Kidney glomerular epithelial cell (primary cell): ENCODE measurements at places on chromosomes 5 and 9.

DNA sequence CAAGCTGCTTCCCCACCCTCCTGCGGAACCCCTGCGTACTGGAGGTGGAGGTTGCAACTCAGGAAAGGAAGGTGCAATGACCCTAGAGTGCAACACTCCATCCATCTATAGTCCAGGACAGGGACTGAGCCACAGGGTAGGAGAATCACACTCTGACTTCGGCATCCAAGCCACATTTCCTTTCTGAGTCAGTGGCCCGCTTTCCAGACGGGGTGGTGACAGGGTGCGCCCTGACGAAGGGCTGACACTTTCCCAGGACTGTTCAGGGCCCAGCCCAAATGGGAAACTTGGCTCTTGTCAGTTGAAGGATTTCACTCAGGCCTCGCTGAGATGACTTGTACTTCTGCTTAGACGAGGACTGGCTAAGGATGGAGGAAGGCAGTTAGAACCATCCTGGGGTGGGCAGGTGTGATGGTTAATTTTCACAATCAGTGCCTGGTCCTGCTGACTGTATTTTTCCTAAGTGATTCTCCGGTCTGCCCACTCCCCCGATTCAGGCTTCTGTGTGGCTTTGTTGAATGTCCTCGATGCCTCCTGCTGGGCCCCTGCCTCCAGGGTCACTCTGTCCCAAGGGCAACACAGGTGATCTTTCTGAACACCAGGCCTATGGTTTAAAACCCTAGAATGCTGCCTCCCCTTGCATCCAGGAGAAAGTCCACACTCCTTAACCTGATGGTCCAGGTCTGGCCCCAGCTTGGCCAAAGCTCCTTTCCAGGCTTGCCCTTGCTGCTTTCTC lies 228.1 kb downstream of the FSTL4 start:
- no peak for DNase-seq

DNA sequence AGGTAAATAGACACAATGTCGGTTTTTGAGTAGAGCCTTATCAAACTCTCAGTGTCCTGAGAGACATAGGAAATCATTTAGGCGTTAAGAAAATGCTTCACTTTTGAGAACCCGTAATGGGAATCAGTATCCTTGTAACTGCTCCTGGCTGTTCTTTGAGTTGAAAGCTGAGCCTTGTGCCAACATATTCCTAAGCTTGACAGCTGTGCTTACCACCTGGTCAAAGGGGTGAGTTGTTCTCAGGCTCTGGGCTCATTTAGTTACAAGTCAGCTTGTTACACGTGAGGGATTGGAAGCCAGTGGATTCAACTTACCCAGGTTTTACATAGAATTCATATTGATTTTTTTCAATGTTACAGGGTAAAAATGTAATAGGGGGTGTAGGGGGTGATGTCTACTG lies 145.9 kb downstream of the GABRB2 start:
- no peak for DNase-seq

GRCh38 chr5:181037365-181037861 lies 2.7 kb upstream of the BTNL9 start:
- no peak for DNase-seq

DNA sequence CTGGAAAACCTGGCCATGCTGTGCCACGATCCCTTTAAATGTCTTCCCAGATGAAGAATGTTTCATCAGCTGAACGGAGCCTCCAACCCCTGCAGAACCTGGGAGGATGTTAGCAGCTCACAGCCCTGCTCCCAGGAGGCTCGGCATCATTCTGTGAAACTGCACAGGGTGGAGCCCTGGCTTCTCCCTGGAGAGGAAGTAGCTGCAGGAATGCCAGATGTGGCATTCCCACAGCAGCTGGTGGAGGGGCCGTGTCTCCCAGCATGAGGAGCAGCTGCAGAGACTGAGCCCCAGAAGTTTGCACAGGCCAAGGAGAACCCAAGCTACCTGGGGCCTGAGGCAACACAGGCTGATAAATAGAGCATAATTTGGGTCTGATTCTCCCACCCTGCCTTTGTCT lies 165.8 kb upstream of the MAP3K1 start:
- DNase-seq, result no peak

DNA sequence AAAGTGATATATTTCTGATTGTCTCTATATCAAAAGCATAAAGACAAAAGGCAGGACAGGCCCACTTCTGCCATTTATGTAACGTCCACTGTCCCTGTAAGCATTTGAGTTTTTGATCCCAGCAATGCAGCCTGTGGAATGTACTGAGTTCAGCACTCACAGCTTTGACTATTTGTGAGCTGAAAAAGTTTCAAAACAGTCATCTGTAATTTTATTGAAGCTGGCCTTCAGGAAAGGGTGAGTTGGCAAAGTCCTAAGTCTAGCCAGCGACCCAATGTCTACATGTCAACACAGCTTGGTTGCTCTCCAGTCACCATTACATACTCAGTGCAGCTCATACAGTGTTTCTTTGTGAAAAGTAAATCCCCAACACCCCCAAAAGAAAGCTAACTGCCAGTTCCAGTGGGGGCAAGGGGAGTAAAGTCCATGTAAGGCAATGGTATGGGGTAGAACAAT lies 9.7 kb downstream of the LIFR start:
- DNase-seq, result no peak

GRCh38 chr5:20166456-20166855 lies 178.5 kb upstream of the CDH18 start:
- no peak for DNase-seq

- DNase-seq, result no peak
These were observed 93.5 kb upstream of the TNPO1 start for GRCh38 chr5:72722792-72723452.

DNA sequence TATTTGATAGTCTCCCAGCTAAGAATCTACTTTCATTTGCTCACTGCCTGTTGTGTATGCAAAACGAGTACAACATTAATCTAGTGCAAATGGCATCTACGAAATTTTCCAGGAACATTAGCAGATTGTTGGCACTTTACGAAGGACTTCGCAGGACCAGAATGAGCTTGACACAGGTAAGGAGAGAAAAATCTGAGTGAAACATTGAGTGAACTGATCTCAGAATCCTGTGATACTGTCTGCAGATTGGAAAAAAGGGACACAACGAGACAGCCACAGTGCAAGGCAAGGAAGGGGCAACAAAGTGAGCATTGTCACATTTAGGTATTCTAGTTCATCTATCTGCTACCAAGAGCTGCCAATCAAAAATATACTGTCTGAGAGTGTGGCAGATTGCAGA lies 350.5 kb downstream of the ZNF608 start:
- no peak for DNase-seq

GRCh38 chr5:126597156-126597555 lies 2.1 kb upstream of the ALDH7A1 start:
- DNase-seq, result no peak

- peak; percentile 1 for DNase-seq
These were observed 141.8 kb downstream of the PAX5 start for GRCh38 chr9:36892279-36892678.

GRCh38 chr9:134781591-134782302 lies 98.9 kb upstream of the FCN2 start:
- no peak for DNase-seq

DNA sequence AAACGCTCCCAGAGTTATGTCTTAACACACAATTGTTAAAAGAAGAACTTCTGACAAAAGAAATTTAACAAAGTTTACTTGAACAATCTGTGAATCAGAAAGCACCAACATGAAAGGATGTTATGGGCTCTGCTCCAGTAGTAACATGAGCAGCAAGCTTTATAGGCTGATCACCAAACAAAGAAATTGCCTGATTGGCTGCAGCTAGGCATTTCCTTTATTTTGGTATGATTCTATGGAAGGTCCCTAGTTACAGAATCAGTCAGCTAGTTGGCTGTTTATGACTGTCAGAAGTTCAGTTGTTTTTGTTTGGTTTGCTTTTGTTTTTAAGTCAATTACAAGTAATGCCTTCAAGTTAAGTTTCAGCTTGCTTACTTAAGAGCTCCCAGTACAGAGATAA lies 102.4 kb upstream of the SMC2 start:
- DNase-seq, result no peak

GRCh38 chr9:110928599-110928998 lies 109.7 kb downstream of the LPAR1 start:
- no peak for DNase-seq

- peak; percentile 71 for DNase-seq
These were observed 132.4 kb upstream of the EPB41L4A start for GRCh38 chr5:112551419-112552032.

DNA sequence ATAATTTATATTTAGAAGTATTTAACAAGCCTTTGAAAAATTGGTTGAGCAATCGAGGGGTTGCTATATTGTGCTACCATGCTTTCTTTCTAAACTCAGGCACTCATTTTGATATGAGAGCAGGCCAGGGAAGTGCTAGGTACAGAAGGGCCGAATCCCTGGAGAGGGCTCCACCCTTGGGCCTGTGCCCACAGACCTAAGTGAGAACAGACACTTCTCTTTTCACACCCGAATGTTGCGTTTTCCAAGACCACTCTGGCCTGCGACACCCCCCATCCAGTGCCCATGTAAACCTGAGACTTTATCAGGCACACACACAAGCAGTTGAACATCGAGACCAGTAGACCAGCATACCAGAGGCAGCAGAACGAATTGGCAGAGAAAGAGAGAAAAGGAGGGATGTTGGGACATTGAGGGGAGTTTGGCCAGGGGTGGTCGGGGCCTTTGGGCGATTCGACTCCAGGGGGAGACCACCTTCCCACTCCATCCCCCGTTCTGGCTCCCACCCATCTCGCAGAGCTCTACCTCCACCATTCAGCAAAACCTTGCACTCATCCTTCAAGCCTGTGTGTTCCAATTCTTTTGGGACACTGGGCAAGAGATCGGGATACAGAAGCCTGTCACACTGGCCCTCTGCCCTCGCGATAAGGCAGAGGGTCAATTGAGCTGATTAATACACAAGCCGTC lies 134.8 kb downstream of the FBXO4 start:
- DNase-seq, result no peak

- no peak for DNase-seq
These were observed 31.6 kb upstream of the ELL2 start for GRCh38 chr5:95993266-95993665.

GRCh38 chr5:139157556-139157955 lies 40.6 kb downstream of the SIL1 start:
- DNase-seq, result no peak

DNA sequence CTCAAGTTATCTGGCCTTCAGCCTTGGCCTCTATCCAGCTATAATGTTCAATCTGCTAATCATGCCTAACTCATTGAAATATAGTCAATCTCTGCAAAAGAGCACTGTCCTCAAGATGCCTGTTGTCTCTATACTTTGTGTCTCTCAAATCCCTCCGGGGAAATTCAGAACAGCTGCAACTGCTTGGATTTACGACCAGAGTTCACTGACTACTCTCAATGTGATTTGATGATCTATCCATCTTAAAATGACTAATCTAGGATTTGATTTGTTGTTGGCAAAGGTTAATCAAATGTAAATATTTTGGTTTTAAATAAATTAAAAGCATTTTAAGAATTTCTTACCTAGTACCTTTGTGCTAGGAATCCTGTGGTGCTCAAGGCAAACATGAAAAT lies 40.9 kb downstream of the SVEP1 start:
- DNase-seq, result no peak

DNA sequence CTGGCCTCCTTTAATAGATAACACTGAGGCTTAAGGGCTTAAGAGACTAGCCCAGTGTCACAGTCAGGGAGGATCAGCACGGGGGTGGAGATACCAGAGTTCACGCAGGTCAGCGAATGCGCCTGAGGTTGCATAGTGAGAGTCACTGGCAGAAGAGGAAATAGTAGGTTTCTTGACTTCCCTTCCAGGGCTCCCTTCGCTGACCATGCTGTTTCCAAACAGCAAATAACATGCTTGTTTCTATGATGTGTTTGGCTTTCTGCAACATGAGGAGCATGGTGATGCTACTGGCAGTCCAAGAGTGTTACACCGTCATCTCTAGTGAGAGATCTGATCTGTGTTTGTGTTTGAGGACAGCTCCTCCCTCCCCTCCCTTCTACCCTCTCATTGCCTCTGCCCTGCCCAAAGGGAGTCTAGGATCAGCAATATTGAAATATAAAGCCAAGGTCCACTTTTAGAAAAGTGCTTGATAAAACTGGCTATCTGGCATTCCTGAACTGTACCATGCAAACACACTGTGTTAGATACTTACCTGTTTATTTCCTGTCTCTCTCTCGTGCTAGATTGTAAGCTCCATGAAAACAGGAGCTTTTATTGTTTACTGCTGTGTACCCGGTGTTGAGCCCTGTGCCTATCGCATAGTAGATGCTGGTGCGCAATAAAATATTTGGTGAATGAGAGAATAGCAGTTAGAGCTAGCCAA lies 12.3 kb downstream of the TLE4 start:
- DNase-seq, result no peak

DNA sequence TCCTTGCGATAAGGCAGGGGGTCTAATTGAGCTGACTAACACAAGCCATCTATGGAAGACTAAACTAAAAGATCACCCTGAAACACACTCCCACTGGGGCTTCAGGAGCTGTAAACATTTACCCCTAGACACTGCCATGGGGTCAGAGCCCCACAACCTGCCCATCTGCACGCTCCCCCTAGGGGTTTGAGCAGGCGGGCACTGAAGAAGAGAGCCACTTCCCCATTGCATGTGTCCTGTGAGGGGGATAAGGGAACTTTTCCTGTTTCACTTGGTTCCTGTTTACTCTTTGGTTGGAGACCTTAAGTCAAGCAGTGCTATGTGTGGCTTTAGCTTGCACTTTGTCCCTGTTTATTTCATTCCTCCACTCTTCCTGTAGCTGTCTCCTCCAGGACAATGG lies 1929.5 kb upstream of the CDH9 start:
- DNase-seq, result no peak

DNA sequence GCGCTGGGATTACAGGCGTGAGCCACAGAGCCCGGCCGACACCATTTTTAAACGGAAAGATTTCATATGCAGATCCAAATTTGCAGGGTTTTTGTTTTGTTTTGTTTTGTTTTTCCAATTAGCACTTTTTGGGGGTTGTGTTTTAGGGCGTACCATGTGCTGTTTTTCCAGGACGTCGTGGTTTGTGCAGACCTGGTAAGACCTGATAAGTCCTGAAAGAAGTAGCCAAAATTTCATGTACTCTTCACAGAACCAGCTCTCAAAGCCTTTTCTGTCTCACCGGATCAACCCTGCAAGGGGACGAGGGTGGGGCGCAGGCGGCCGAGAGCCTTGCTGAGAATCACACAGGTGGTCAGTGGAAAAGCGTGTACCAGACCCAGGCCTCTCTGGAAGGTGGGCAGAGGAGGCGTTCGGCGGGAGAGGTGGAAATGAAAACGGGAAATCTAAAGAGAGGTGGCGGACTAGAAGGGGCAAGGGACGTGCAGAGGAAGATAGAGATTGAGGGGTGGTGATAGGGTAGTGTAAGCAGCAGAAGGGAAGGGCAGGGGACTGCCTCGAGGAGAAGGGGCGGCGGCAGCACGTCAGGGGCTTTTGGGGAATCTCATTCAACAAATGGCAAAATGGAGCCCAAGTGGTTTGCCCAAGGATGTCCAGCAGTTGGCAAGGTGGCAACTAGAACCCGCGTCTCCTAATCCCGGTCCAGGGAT lies 1.1 kb upstream of the FAF2 start:
- DNase-seq, result no peak

GRCh38 chr5:153672347-153673090 lies 182.0 kb downstream of the GRIA1 start:
- DNase-seq, result no peak
